ENCODE measurements at places on chromosomes 12 and 14. TPM values are rescaled to one million over a fixed set of nuclear protein-coding genes. Genes with fewer than 3 reads are reported as not detected.

Gene PAPLN
- total RNA-seq = 33.1 TPM

Gene ERBB3
- total RNA-seq = 0.39 TPM

Gene TGFB3
- total RNA-seq = 26.2 TPM

Gene MUCL1
- total RNA-seq = not detected

Gene GPRC5A
- 2.6 TPM for total RNA-seq

Gene SYCP3
- not detected for total RNA-seq

Gene SLC5A8
- total RNA-seq = not detected

Gene PAPOLA
- 58.2 TPM for total RNA-seq

Gene KCNMB4
- total RNA-seq = 2.4 TPM

Gene SLCO1C1
- not detected for total RNA-seq

Gene SMCO2
- not detected for total RNA-seq

Gene CEBPE
- total RNA-seq = not detected

Gene CHGA
- total RNA-seq = 0.87 TPM

Gene ANG
- total RNA-seq = 37.8 TPM

All from cardiac ventricle fibroblast (primary cell).